Amygdala (tissue), 56 donors: ENCODE measurements at places on chromosomes 3 and 15.

- no peak for DNase-seq
Measured at GRCh38 chr15:75759416-75760130, 46.9 kb upstream of the CSPG4 start.

DNA sequence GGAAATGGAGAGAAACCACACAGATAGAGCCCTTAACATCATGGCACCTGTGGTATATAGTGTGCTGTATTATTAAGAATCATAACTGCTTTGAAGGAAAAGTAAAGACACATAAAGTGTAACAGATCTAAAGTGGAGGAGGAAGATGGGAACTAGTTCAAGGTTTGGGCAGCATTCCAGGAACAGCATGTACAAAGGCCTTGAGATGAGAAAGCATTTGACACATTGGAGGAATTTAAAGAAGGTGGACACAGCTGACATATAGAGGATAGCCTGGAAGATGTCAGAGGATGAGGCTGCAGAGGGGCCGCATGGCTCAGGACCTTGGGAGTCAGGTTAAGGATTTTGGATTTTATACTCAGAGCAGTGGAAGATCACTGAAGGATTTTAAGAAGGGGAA is 39.0 kb downstream of the LRTM1 start:
- no peak for DNase-seq

GRCh38 chr3:193911784-193912340 is 224.1 kb upstream of the HES1 start:
- no peak for DNase-seq

DNA sequence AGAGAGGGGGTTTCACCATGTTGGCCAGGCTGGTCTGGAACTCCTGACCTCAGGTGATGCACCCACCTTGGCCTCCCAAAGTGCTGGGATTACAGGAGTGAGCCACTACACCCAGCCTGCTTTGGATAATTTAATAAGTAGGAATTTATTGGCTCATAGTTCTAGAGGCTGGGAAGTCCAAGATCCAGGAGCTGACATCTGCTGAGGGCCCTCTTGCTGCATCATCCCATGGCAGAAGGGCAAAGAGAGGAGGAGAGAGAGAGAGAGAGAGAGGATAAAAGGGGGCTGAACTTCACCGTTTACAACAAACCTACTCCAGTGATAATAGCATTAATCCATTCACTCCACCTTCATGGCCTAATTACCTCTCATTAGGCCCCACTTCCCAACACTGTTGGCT is 62.0 kb upstream of the HES1 start:
- no peak for DNase-seq

- DNase-seq = peak; percentile 19
Measured at GRCh38 chr3:52367891-52368880, 52.1 kb downstream of the DNAH1 start.

DNA sequence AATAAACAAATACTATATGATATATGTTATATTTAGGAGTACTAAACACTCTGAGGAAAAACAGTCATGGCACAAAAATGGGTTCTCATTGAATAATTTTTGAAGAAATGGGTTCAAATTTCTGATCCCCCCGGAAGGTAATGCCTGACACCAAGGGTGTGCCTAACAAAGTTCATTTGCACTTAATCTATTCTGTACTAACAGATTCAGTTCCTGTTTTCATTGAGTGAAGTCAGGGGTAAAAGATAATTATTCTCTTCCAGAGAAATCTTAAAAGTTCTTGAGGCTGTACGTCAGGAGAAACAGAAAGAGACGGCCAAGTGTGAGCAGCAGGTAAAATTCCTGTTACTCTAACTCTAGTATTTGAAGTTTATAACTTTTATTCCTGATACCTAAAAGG is 34.5 kb upstream of the TMEM42 start:
- no peak for DNase-seq

- DNase-seq = no peak
Measured at GRCh38 chr15:60591496-60592370, 112.8 kb upstream of the ICE2 start.

DNA sequence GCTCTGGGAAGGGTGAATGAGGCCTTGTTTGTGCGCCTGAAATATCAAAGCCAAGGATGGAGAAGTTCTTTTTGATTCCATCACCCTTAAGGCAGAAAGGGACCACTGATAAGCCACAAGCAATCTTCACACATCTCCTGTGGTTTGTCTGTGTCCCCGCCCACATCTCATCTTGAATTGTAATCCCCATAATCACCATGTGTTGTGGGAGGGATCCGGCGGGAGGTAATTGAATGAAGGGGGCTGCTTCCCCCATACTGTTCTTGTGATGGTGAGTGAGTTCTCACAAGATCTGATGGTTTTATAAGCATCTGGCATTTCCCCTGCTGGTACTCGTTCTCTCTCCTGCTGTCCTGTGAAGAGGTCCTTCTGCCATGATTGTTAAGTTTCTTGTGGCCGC is 329.6 kb upstream of the RGMA start:
- no peak for DNase-seq

DNA sequence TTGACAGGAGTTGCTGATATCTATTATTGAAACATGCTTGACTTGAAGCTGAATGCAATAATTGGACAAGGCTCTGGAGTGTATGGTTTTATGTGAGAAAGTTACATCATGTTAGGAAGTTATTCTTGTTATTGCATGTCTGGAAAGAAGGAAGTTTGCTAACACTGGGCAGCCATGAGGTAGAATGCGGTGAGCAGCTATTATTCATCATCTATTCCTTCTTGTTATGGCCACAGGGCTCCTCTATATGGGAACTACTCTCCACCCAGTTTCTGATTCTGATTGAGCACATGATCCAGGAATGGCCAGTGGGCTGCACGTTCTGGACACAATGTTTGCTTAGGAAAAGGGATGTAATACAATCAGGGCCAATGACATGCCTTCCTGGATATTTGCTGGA is 37.8 kb upstream of the SCN5A start:
- no peak for DNase-seq

DNA sequence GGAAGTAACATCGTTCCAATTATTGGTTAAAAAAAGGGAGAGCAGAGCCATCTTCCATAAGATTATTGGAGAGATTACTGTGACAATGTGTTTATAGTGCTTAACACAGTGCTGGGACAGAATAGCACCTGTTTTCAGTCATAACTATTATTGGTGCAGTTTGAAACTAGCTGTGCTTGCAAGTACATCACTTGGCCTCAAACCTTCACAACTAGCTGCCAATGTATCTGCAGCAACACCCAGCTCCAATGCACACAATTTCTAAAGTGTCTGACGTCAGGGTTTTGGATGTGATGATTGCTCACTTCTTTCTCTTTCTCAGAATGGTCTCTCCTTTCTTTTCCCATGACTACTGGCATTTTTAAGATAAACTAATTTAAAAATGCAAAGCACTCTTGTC is 246.2 kb downstream of the SV2B start:
- no peak for DNase-seq

- DNase-seq = no peak
Measured at GRCh38 chr15:98719137-98719740, 70.9 kb downstream of the IGF1R start.

- no peak for DNase-seq
Measured at GRCh38 chr15:65896236-65896635, 26.9 kb downstream of the RAB11A start.

DNA sequence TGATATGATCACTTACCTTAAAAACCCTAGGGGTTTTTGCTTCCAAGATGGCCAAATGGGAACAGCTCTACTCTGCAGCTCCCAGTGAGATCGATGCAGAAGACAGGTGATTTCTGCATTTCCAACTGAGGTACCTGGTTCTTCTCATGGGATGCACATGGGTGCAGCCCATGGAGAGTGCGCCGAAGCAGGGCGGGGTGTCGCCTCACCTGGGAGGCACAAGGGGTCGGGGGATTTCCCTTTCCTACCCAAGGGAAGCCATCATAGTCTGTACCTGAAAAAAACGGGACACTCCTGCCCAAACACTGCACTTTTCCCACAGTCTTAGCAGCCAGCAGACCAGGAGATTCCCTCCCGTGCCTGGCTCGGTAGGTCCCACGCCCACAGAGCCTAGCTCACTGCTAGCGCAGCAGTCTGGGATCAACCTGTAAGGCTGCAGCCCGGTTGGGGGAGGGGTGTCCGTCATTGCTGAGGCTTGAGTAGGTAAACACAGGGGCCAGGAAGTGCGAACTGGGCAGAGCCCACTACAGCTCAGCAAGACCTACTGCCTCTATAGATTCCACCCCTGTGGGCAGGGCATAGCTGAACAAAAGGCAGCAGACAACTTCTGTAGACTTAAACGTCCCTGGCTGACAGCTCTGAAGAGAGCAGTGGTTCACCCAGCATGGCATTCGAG is 78.6 kb downstream of the CTNNB1 start:
- DNase-seq = no peak

- no peak for DNase-seq
Measured at GRCh38 chr3:42182555-42182954, 83.4 kb downstream of the CCK start.

DNA sequence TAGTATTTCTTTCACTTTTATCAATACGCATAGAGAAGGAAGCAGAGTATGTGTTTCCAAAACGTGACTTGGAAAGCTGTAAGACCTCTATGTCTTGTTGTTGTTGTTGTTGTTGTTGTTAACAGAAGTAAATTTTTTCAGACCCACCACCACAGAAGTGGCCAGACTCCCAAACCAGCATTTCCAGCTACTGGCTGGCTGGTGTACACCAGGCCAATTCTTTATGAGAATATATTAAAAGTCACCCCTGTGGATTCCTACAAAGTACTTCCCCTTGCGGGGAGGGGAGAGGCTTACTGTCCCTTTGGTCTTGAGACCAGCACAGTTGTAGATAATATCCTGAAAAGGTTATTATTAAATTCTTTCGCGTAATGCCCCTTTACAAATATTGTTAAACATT is 1.6 kb upstream of the FOXP1 start:
- no peak for DNase-seq

DNA sequence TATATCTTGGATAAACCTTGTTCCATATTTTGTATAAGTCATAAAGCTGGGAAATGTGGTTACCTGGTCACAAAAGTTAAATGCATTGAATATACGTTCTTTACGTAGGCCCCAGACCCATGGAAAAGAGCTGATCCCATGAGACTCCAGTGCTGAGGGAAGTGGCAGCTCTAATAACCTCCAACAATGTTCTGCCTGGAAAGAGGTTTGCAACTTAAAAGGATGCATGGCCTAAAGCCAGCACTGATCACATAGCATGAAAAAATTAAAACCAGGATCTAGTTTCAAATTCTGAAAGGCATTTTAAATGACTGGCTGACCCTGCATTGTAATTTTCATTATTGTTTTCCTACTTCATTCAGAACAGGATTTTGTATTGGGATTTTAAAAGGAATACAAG is 27.9 kb upstream of the STRIT1 start:
- no peak for DNase-seq

DNA sequence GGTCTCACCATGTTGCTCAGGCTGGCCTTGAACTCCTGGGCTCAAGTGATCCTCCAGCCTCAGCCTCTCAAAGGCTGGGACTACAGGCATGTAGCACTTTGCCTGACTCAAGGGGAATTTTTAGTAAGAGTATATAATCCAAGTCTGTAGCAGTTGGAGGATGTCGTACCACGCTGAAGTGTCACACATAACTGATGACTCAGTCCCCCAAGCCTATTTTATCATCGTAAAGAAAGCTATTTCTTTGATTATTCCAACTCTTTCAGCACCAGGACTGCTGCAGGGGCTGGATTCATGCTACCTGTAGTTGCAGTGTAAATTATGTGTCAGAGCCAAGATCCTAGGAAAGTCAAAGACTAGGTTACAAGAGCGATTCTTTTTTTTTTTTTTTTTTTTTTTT is 1.4 kb upstream of the PRKCI start:
- no peak for DNase-seq

GRCh38 chr15:66067687-66068086 is 185.9 kb downstream of the MEGF11 start:
- DNase-seq = no peak

DNA sequence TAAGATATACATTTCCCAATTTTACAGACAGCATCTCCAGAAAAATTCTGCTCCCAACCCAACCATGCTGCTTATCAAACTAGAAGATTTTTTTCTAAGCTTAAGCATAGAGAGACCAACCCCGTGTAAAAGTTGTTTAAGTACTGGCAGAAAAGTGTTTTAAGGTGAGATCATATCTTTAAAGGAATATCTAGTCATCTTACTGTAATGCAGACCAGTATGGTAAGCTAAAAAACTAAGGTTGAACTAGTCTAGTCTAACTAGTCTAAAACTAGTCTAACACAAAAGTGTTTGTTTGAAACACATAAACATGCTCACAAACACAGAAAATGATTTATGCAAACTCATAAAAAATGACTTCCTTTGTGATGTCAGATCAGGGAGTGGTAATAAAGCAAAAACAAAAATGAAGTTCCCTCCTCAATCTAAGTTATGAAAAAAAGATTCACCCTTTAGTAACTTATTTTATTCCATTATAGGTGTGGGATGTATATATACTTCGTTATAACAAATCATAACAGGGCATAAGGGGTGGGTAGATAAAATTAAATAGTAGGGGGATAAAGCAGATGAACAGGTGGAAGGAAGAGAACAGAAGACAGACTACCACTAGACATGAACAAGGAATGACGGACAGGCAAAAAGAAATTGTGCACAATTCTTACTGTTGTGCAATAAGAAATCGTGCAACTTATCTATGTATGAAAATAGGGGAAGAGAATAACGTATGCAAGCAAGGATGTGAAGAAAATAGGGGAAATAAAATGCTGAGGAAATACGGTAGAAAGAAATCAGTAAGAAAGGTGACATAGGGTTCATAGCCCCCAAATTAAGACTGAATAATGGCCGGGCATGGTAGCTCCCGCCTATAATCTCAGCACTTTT is 10.0 kb downstream of the MYO5A start:
- DNase-seq = no peak

DNA sequence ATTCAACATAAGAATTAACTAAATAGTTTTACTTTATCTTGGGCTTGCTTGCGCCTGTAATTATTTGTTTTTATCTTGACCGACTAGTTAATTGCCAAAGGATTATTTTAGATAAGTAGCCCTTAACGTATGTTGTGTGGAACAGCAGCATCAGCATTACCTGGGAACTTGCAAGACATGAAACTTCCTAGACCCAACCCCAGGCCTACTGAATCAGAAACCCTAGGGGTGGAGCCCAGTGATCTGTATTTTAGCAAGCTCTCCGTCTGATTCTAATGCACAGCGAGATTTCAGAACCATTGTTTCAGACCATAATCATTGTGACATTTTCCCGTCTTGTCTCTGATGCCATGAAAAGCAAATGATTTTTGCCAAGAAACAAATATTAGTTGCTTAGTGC is 31.1 kb downstream of the FILIP1L start:
- no peak for DNase-seq

GRCh38 chr15:63909819-63910437 is 76.2 kb upstream of the HERC1 start:
- no peak for DNase-seq

- DNase-seq = no peak
Measured at GRCh38 chr3:15919971-15920370, 122.2 kb upstream of the ANKRD28 start.

DNA sequence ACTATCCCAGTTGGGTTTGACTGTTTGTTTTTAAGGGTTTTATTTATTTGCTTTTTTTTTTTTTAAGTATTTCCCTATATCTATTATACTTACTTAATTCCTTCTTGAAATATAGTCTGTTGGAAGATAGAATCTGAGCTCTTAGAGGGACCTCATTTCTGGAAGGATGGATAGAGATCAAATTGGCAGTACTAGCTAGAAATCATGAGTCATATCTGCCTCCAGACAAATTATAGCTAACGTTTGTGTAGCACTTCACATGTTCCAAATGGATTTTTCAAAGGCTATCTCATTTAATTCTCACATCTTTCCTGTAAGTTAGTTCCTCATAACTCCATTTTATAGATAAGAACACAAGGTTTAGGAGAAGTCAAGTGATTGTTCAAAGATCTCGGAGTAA is 384.7 kb downstream of the ZIC1 start:
- no peak for DNase-seq
